ENCODE measurements at places on chromosomes 4 and X. TPM values are rescaled to one million over a fixed set of nuclear protein-coding genes. Genes with fewer than 3 reads are reported as not detected.

DNA sequence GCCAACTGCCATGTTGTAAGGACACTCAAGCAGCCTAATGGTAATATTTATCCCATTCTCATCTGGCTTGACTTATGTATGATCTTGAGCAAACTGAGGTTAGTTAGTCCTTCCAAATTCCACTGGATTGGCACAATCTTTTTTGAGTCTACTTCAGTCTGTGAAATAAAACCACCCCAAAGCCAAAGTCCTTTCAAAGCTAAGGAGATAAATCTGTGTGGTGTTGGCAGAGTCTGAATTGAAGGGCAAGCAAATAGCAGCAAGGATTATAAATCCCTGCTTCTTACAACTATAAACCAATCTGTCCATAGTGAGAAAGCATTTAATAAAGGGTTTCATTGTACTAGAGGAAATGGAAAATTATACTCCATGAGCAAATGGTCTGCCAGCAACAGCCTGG, 233.9 kb upstream of the GLRA2 start:
- DNase-seq = no peak

DNA sequence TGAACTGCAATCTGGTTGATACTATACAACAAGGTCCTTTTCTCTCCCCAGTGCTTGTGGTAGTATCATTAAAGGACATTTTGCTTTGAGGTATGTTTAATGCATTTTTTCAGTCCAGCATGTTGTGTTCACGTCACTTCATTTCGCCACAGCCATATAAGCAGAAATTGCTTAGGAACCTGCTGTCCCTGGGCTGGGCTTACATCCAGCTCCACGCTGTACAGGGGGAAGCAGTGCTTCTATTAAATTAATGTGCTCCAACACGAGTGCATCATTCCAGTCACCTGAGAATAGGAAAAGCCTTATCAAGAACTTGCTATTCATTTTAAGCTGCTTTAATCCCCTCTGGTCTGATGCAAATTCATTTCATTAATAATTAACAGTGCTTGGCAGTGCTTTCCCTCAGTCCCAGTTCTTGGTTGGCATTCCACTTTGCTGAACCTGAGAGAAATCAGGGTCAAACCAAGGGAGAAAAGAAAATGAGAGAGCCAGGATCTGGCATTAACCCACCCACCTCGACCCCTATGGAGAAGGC, 47.4 kb upstream of the PTCHD1 start:
- DNase-seq = peak; percentile 77

PABPC1L2A gene
- not detected for total RNA-seq

- DNase-seq = no peak
Measured at GRCh38 chrX:96704629-96705028, 20.0 kb downstream of the DIAPH2 start.

DNA sequence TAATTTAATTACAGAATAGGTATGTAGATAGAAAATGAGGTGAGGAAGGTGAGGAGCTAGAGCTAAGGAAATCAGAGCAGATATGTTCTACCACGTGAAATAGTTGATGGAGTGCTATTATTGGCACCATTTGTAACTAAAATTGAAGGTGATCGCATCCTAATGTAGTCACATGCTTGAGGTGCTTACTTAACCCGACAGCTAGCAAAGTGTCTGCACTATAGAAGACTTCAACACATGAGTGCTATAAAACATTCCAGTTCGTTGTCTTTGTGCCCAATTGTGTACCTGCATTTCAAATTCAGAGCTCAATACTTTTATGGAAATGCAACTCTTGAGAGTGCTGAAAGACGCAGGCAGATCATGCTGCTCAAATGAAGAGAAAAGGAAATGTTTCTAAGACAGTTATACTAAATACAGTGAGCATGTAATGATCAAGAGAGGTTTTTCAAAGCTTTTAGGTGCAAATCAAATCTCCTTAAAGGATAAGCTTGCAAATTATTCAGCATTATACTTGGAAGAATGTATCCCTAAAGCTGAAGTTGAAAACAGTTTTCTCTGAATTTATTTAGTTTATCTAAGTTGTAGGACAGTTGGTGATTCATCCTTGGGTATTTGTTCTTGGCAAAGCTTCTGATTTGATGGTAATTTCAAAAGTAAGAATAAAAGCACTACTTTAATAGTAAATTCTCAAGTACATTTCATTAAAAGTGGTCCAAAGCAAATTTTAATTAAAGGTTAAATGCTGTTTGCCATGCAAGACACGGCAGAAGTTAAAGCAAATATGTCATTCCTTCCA, 223.9 kb upstream of the EPHA5 start:
- no peak for DNase-seq

FRG2 gene
- total RNA-seq = not detected

- no peak for DNase-seq
Measured at GRCh38 chr4:82901183-82901718, 716 bp downstream of the THAP9 start.

SSX4 gene
- not detected for total RNA-seq

- peak; percentile 74 for DNase-seq
Measured at GRCh38 chrX:153411988-153412574, 809 bp downstream of the ZFP92 start.

DNA sequence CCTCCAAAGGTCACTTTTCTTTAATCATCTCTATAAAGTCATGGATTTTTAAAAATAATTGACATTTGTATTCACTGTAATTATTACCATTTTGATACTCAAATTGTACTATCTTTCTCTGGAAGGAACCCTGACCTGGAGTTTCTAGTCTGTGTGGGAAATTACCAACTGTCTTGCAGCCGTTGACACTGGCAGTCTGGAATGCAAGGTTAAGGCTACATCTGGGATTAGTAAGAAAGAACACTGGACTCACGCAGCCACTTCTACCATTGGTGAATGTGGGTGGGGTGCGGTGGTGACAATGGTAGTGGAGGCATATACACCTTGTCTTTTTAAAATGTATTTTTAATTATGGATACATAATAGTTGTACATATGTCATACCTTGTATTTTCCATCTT, 40.9 kb downstream of the EGF start:
- DNase-seq = no peak

TEX13D gene
- total RNA-seq = not detected

GRCh38 chrX:19602866-19603622, 87.7 kb upstream of the MAP3K15 start:
- peak; percentile 73 for DNase-seq

GRCh38 chrX:68881911-68882310, 53.1 kb downstream of the EFNB1 start:
- DNase-seq = no peak

DNA sequence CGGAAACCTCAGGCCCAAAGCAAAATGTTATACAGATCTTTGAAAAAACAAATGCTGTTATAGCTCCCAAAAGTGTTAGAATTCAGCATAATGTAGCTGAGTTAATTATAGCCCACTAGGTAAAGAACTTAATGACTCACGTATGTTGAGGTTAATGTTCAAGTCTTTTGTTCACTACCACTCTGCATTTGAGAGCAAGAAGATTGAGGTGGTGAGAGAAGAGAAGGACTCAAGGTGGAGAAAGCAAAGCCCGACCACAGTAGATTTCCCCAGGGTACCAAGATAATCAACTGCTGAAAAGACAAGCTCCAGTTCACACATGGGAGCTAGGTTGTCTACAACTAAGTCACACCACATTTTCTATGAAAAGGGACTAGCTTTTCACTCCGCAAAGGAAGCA, 480.2 kb downstream of the DTHD1 start:
- DNase-seq = no peak

DNA sequence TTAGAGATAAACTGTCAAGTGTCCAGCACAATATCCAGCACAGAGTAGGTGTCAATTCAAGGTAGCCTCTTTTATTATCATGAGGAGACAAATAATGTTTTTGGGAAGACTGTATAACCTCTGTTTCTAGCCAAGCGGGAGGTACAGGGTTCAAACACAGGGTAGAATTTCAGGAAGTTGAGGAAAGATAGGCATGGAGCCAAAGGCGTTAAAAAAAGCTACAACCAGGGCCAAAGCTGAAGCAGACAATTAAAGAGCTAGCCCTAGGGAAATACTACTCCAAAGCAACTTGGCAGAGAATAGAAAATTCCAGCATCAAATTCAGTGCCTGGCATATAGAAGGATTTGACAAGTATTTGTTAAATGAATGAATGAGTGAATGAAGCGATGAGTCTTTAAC, 40.0 kb upstream of the CASK start:
- DNase-seq = no peak

GRCh38 chr4:120824946-120825345, 97.6 kb downstream of the PRDM5 start:
- no peak for DNase-seq

DNA sequence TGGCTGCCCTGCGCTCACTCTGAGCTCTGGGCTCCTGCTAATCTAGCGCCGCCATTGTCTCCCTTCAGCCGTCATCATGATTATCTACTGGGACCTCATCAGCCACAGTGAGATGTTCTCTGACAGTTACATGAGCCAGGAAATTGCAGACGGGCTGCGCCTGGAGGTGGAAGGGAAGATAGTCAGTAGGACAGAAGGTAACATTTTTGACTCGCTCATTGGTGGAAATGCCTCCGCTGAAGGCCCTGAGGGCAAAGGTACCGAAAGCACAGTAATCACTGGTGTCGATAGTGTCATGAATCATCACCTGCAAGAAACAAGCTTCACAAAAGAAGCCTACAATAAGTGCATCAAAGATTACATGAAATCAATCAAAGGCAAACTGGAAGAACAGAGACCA, 21.8 kb upstream of the PIN4 start:
- DNase-seq = no peak

CCDC110 gene
- total RNA-seq = 4.4 TPM

DCAF8L2 gene
- not detected for total RNA-seq

GRCh38 chr4:5374994-5375393, 323.7 kb downstream of the STK32B start:
- no peak for DNase-seq

NUDT10 gene
- 0.20 TPM for total RNA-seq

GRCh38 chr4:6888506-6889071, 21.0 kb upstream of the TBC1D14 start:
- no peak for DNase-seq

- DNase-seq = peak; percentile 92
Measured at GRCh38 chrX:110086916-110087484, 84.1 kb downstream of the TMEM164 start.

DNA sequence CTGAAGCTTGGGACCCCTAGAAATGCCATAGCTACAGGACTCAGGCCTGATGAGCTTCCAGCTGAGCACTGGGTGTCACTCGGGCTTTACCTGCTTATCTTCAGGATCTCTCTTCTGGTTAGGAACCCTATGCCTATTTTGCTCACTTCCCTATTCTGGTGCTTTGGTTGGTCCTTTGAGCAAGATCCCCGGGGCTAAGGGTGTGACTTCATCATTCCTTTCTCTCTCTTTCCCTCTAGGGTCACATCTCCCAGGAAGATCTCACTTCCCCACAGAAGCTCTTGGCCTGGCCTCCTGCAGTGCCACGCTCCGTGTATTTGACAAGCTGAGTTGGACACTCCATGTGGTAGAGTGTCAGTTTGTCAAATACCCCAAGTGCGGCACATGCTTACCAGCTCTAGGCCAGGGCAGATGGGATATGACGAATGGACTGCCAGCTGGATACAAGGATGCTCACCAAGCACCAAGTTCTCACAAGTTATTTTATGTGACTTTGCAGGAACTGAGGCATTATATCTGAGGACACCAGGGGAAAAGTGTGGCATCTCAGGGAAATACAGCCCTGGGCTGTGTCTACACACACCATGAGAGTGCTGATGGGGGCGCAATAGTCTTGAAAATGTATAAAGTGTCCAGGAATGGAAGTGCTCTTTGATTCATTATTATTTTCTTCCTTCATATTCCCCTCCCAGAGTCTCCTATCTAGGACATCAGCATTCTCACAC, 21.1 kb downstream of the VSIG4 start:
- DNase-seq = no peak

GRCh38 chr4:88226143-88226542, 58.2 kb downstream of the PPM1K start:
- DNase-seq = no peak

DNA sequence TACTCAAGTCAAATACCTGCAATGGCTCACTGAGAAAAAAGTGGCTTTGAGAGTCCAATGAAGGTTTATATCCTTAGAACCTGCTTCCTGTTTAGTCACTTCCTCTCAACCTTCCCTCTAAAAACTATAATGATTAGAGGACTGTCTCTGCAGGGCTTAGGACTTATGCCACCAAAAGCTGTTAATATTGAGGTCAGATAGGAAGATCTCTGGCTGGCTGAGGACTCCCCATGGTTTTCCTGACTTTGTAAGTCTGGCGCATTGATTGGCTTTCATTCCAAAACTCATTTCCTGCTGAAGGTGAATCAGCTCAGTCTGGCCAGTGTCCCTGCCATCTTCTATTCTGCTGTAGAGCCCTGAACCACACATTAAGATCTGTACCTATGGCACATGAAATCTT, 140.9 kb upstream of the ANK2 start:
- no peak for DNase-seq

Data from renal cortical epithelial cell (primary cell).